ENCODE measurements at places on chromosomes 12 and 14. TPM values are rescaled to one million over a fixed set of nuclear protein-coding genes. Genes with fewer than 3 reads are reported as not detected.

The CATSPERB gene
- 0.68 TPM for total RNA-seq

The PTHLH gene
- total RNA-seq: not detected

The BEGAIN gene
- 0.17 TPM for total RNA-seq

The LPAR5 gene
- total RNA-seq: not detected

The TMPRSS12 gene
- not detected for total RNA-seq

The CABP1 gene
- not detected for total RNA-seq

The ACVRL1 gene
- 680 TPM for total RNA-seq

The WDHD1 gene
- 16.7 TPM for total RNA-seq

The PTPRR gene
- not detected for total RNA-seq

The TSPAN8 gene
- total RNA-seq: not detected

The MYH6 gene
- total RNA-seq: not detected

The FICD gene
- 7.0 TPM for total RNA-seq

The GLS2 gene
- 0.51 TPM for total RNA-seq

The SLC6A12 gene
- not detected for total RNA-seq

The HSPB8 gene
- total RNA-seq: 3.4 TPM

The SLC8A3 gene
- 0.42 TPM for total RNA-seq

The KHNYN gene
- 55.5 TPM for total RNA-seq

The TSPAN11 gene
- total RNA-seq: 7.7 TPM

The C12orf50 gene
- total RNA-seq: not detected

The RTL1 gene
- total RNA-seq: not detected

The GAPDH gene
- 4,017 TPM for total RNA-seq

The SMCO2 gene
- total RNA-seq: 0.23 TPM

The RBM25 gene
- 35.5 TPM for total RNA-seq

The NRL gene
- 0.88 TPM for total RNA-seq

The CTSG gene
- total RNA-seq: not detected

The NDUFA12 gene
- 125 TPM for total RNA-seq

The TARBP2 gene
- 48.3 TPM for total RNA-seq

Measured in dermis blood vessel endothelial cell (primary cell).